NAMALWA (cell line): ENCODE measurements at places on chromosomes 12 and 14.

DNA sequence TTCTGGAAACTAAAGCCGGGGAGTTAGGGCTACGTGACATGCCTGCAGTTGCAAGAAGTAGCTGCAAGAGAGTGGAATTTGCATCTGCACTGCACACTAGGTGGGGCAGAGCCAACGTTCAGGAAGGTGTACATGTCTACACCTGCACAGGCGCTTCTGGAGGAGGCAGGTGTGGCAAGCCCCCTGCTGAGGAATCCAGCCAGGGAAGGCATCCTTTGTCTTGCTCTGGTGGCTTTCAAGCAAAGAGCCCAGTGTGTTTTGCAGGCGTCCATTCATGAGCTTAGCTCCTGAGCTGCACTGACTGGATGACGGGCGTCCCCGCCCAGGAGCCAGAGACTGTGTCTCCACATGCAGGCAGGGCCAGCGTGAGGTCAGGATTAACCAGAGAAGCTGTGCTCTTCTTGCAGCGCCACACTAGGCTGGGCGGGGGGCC is 116.3 kb downstream of the ZFP36L1 start:
- no peak for DNase-seq

- DNase-seq = no peak
Observed at GRCh38 chr12:115979351-115979750, 298.1 kb downstream of the MED13L start.

- no peak for DNase-seq
Observed at GRCh38 chr12:76520348-76520747, 39.2 kb downstream of the OSBPL8 start.

DNA sequence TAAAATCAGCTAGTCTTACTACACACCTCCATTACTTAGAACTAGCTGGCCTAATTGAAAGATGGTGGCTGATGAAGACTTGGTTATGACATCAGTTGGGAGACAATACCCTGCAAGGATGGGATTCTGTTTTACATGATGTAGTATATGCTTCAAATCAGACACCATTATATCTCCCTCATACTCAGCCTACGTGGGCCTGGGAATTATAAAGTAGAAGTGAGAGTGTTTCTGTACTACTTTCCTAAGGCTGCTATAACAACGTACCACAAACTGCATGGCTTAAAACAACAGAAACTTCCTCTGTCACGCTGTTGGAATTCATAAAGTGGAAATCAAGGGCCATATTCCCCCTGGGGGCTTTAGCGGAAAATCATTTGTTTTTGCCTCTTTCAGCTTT is 190.4 kb downstream of the PAH start:
- DNase-seq = no peak

GRCh38 chr14:81301813-81302212 is 81.1 kb upstream of the GTF2A1 start:
- DNase-seq = no peak

DNA sequence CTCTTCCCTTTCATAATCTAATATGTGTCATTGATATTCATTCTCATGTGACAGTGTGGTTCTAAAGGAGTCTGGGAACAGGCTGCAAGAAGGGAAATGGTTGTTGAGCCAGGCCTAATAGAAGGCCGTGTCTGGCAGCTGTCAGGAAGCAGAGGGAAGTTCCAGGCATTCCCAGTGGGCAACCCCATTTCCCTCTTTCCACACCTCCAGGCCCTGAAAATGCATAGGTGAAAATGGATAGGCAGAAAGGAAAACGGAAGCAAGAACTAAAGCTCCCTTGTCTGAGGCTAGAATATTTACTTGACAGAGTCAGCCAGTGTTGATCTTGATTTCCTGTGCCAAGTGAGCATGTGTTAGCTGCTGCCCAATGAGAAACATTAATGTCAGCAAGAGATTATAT is 97.7 kb downstream of the PPM1A start:
- no peak for DNase-seq

DNA sequence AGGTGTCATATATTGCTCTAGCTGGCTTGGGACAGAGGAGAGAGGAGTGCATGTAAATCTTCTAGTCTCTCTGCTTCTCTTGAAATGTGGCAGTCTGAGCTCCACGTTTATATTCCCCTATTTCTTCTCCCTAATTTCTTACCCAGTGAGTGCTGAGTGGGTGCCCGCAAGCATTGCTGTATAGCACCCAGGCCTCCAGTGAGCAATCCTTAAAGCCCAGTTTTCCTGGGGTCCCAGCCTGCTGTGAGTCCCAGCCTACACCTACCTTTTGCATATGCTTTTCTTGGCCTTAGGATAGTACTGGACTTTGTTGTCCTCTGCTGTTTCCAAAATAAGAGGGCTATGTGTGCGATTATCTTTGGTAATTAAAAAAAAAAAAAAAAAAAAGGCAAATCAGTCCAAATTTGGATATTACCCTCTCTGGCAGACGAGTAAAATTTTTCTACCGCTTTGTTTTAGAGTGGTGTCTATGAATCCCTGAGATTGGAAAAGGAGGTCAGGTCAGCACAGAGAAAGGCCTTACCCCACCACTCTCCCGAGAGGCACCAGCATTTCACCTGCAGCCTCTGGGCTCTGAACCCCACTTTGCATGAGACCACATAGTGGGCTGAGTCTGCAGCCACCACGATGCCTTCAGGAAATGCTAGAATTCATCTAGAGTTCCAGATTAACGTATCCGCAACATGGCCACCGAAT is 1.1 kb downstream of the MGST1 start:
- DNase-seq = peak; percentile 40

- no peak for DNase-seq
Observed at GRCh38 chr12:25690996-25691864, 138.1 kb upstream of the LMNTD1 start.

DNA sequence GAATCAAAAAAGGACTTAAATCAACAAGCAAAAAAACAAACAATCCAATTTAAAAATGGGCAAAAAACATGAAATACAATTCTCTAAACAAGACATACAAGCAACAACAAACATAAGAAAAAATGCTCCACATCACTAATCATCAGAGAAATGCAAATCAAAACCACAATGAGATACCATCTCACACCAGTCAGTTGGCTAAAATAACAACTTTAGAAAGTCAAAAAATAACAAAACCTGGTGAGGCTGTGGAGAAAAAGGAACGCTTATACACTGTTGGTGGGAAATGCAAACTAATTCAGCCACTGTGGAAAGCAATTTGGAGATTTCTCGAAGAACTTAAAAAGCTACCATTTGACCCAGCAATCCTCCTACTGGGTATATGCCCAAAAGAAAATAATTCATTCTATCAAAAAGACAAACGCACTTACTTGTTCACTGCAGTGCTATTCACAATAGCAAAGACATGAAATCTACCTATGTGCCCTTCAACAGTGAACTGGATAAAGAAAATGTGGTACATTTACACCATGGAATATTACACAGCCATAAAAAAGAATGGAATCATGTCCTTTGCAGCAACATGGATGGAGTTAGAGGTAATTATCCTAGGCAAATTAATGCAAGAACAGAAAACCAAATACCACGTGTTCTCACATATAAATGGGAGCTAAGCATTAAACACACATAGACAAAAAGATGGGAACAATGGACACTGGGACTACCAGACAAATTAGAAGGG is 26.9 kb downstream of the PRKD1 start:
- peak; percentile 23 for DNase-seq

- DNase-seq = no peak
Observed at GRCh38 chr12:32876004-32876403, 20.6 kb downstream of the PKP2 start.

DNA sequence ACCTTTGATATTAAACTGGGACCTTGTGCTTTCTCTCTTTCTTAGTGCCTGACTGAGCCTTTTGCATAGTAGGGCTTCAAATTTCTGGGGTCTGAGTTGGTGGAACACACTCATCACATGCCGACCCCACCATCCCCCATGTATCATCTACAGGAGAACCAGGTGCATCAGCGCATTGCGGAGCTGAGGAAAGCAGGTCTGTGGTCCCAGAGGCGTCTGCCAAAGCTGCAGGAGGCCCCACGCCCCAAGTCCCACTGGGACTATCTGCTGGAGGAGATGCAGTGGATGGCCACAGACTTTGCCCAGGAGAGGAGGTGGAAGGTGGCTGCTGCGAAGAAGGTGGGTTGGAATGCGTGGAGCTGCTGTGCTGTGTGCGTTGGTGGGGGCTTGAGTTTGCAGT is 37.8 kb downstream of the EP400 start:
- no peak for DNase-seq

- DNase-seq = no peak
Observed at GRCh38 chr12:19779395-19780056, 340.2 kb downstream of the AEBP2 start.

- DNase-seq = no peak
Observed at GRCh38 chr12:97466000-97466399, 3.4 kb downstream of the RMST start.

GRCh38 chr12:100391856-100392255 is 35.0 kb downstream of the SLC17A8 start:
- peak; percentile 7 for DNase-seq

- DNase-seq = no peak
Observed at GRCh38 chr12:96590970-96591369, 101.6 kb downstream of the CFAP54 start.

- no peak for DNase-seq
Observed at GRCh38 chr12:47034661-47035060, 44.8 kb upstream of the PCED1B start.

- DNase-seq = no peak
Observed at GRCh38 chr14:88599326-88599725, 36.5 kb downstream of the ZC3H14 start.

DNA sequence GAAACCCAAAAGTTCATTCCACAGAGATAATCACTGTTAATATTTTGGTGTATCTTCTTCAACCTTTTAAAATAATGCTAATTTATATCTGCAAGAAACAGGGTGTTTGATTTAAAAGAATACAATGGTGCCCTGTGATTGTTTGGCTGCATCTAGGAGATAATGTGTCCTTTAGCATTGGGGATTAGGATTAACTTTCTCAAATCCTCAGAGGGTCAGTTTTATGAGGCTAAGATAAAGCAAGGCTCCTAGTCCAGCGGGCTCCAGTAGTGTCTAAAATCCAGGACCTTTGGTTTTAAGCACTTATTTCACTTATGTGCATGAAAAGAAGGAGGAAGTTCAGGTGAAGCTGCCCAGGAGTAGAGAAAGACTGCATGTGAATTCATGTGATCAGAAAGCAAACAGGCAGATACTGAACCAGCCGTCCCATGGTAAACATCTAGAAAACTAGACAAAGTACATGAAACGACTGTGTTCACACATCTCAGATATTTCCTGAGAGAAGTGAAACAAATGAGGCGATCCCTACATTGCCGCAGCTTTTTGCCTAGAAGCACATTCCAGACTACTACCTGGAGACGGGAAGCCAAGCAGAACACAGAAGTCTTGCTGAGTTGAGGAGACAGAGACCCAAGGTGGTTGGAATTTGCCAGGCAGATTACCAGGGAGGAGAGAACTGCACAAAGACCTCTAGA is 129.1 kb upstream of the MAX start:
- no peak for DNase-seq

- DNase-seq = no peak
Observed at GRCh38 chr12:30466093-30466585, 229.5 kb downstream of the IPO8 start.

DNA sequence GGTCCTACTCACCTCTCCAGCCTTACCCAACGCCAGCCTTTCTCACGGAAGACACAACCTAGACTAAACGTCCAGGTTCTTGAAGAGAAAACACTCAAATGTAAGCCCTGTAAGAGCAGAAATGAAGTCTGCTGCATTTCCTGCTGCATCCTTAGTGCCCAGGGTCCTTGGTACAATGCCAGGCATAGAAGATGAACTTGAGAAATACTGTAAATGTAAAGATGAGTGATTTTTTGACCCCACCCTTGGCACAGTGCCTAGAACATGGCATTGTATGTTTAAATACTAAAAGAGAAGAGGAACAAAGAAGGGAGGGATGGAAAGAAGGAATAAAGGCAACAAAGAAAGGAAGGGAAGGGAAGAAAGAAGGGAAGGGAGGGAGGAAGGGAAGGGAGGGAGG is 514.6 kb downstream of the MED13L start:
- DNase-seq = no peak

GRCh38 chr12:121184425-121184824 is 25.5 kb upstream of the P2RX4 start:
- DNase-seq = no peak

GRCh38 chr12:57524814-57525614 is 2.4 kb downstream of the MBD6 start:
- DNase-seq = no peak

- no peak for DNase-seq
Observed at GRCh38 chr12:15698377-15698871, 90.8 kb downstream of the EPS8 start.

- DNase-seq = no peak
Observed at GRCh38 chr14:23094666-23095195, at the start of gene ACIN1. TSS of gene ACIN1 (minus strand) at chr14:23095136. CDS start at chr14:23095112, 24 bp downstream.
